ENCODE measurements at places on chromosomes 13 and 19. TPM values are rescaled to one million over a fixed set of nuclear protein-coding genes. Genes with fewer than 3 reads are reported as not detected.

Gene JAK3
- 2.2 TPM for total RNA-seq

DNA sequence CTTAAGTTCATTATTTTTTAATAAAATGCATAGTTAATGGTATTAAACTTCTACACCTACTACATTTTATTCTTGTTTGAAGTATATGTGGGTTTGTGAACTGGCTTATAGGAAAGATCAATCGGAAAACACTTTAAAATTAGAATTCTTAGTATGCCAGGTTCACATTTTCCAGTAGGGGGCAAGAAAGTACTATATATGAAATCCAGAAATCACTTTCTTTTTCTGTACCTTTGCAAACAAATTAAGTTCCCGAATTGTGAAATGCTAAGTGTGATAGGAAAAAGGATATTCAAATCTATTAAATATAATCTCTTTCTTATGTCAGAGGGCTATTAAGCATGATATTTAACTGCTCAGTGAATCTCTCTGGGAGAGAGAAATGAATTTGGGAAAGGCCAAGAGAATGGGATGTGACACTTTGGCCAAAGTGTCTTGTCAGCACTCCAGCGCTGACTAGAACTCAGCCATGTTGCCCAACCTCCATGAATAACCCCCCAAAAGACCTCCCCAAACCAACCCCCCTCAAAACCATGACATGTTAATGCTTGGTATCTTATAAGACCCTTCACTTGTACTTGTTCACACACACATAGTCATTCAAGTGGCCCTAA, 122.6 kb upstream of the SLC10A2 start:
- peaks cover 8% of the 10 kb centered on the region for H3K4me1 ChIP-seq
- H3K27ac ChIP-seq = no peak overlapping the region
- no peak overlapping the region for H3K4me3 ChIP-seq
- H3K27me3 ChIP-seq = no peaks in the 10 kb centered on the region
- H3K36me3 ChIP-seq = no peaks in the 10 kb centered on the region

Gene POLR2E
- 126 TPM for total RNA-seq

DNA sequence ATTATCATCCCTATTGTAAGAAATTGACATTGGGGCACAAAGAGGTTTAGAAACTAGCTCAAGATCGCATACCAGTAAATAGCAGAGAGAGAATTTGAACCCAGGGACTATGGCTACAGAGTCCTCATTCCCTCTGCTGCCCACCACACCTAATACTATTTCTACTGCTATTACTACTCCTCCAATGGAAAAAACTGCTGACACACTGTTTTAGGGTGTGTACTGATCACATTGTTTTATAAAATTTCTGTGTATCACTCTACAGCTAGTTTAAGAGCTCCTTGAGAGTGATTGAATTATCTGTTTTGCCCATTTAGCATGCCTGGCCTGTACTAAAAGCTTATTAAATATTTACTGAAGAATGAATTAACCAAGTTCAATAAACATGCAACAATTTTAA, 552.4 kb downstream of the GPC5 start:
- H3K4me1 ChIP-seq = no peaks in the 10 kb centered on the region
- H3K36me3 ChIP-seq = no peaks in the 10 kb centered on the region
- H3K27me3 ChIP-seq = no peaks in the 10 kb centered on the region
- no peak overlapping the region for H3K27ac ChIP-seq

DNA sequence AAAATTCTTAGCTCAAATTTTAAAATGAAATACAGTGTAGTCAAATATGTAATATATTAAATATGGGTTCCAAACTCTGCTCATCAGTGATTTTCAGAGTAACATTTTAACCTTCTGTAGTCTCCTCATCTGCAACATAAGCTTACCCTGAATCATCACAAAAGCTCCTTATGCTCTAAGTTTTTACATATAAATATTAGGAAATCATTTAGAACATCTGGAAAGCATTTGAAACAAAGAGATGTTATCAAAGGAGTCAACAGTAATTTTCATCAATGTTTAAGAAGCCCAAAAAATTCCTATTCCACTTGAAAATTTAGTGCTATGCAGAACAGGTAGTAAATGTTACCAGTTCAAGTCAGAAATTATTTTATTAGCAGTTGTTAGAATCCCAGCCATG, 224.7 kb downstream of the DCT start:
- no peaks in the 10 kb centered on the region for H3K36me3 ChIP-seq
- H3K27ac ChIP-seq = no peak overlapping the region
- H3K4me3 ChIP-seq = no peak overlapping the region
- no peak for DNase-seq
- H3K4me1 ChIP-seq = no peaks in the 10 kb centered on the region

Gene ZNF234
- 8.6 TPM for total RNA-seq

Gene TMPRSS9
- not detected for total RNA-seq
